ENCODE measurements at places on chromosomes 2 and 18.

DNA sequence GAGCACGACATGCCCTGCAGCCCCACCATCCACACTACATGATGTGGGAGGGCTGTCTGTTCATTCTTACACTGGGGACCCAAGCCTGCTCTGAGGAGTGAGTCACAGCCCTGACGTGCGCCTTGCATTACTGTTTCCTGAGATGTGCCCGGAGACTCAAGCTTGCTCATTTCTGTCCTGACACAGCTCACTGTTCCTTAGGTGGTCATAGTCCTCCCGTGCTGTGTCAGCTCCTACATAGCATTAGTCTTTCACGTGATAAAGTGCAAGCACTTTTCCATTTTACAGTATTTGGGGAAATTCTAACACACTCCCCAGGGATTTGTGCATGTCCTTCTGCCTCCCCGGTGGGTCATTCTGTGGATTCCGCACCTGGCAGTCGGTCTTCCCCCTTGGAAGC is 46.2 kb upstream of the TRIM43B start:
- peak; percentile 35 for DNase-seq

- DNase-seq: no peak
These were observed 75.0 kb downstream of the TMEM247 start for GRCh38 chr2:46554397-46554796.

DNA sequence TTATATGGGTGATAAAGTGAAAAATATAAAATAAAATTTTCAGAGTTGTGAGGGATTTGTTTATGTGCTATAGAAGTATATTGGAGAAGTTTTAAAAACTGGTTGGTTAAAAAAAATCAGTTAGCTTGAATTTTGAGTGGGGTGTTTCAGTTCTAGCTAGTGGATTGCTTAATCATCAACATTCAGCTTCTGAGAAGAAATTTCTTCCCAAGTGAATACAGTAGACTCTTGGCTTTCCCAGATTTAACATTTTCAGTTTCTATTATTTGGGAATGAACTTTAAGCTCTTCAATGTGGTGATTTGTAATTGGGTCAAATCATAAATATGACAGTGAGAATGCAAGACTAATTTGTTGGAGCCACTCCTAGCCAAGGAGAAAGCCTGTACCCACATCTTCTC is 120.8 kb downstream of the PLCL1 start:
- no peak for DNase-seq

GRCh38 chr2:12057436-12058166 is 311.2 kb downstream of the LPIN1 start:
- DNase-seq: no peak

- no peak for DNase-seq
These were observed 149.4 kb downstream of the TNS1 start for GRCh38 chr2:217853301-217853881.

GRCh38 chr2:240990266-240990529 is 8.2 kb upstream of the SNED1 start:
- DNase-seq: no peak

- no peak for DNase-seq
These were observed 35.6 kb upstream of the FBXO11 start for GRCh38 chr2:47941936-47942335.

DNA sequence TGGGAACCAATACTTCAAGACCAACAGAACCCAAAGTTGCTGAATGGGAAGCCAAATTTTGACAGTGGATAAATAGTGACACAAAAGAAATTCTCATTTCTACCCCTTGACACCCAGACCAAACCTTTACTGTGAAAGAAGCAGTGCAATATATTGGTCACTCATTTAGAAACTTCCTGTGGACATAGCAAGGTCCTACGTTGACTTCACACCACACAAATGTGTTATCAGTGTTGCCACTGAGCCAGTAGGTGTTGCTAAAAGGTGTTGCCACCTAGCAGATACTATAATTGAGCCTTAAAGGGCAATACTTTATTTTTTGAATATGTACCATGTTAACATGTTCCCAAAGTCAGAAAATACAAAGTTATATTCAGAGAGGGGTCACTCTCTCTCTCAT is 1008.9 kb upstream of the CDH2 start:
- no peak for DNase-seq

- DNase-seq: no peak
These were observed 709 bp downstream of the RAB27B start for GRCh38 chr18:54828986-54829385.

DNA sequence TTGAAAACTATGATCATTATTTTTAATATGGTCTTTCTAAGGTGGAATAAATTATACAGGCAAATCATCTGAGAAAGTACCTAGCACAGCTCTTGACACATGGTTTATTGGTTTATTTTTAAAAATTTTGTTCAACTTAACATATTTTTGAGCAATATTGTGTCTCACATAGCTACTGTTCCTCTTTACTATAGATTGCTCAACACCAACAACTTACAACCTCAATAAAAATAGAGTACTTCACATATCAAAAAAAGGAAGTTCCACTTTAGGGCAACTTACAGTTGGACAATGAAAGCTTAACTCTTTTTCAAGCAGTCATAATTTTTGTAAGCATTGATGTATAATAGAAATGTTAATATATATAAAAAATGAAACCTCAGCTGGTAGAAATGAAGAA is 440.9 kb upstream of the UBE2E3 start:
- DNase-seq: no peak

- no peak for DNase-seq
These were observed 1.6 kb downstream of the MTCL1 start for GRCh38 chr18:8706791-8707555.

DNA sequence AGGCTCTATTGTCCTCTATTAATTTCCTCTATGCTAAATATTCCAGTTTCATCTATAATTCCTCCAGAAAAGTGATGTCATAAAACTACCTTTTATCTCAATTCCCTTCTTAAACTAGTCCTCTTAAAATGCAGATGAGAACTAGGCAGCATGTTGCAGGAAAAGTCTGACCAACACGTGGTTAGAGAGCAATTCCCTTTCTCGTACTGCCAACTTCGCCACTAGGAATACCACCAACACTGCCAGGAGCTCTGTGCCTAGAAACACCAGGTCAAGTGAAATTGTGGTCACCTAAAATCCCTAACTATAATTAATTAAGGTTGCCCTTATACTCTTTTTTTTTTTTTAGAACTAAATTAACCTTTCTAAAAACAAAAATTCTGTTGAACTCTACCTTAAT is 127.7 kb downstream of the PPP1R1C start:
- no peak for DNase-seq

GRCh38 chr2:235951982-235952381 is 216.2 kb downstream of the GBX2 start:
- DNase-seq: no peak

- no peak for DNase-seq
These were observed 229.3 kb upstream of the ZSWIM2 start for GRCh38 chr2:187078297-187078696.

DNA sequence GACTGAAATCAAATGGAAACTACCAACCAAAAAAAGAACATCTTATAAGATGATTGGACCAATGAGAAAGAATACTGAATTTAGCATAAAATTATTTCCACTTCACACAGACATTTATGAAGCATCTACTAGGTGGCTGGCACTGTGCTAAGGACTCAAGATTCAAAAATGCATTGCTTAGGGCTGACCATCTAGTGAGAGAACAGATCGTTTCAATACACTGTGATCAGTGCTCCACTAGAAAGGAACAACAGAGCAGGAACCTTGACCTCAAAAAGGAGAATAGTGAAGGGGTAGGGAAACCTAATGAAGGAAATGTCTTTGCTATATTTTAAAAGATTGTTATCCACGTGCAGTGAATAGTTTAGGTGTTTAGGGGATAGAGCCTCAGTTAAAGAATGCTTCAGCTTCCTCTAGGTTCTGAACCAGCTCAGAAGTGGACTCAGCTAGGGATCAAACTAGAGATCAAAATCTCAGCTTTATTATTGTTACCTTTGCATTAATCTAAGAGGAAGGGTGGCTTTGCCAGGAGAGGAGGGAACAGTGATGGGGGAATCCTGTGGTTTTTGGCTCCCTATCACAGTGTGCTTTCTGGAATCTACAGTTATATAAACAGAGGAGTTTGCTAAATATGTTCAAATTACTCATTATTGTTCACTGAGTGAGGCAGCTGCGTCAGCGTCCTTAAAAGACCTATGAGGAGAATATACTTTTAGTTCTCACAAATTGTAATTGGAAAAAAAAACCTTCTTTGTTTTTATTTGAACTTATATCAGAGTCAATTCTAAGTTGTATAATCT is 16.2 kb upstream of the BBS5 start:
- DNase-seq: no peak

GRCh38 chr2:128263902-128264331 is 54.8 kb downstream of the HS6ST1 start:
- no peak for DNase-seq

GRCh38 chr2:132701810-132702209 is 31.8 kb upstream of the LYPD1 start:
- DNase-seq: no peak

DNA sequence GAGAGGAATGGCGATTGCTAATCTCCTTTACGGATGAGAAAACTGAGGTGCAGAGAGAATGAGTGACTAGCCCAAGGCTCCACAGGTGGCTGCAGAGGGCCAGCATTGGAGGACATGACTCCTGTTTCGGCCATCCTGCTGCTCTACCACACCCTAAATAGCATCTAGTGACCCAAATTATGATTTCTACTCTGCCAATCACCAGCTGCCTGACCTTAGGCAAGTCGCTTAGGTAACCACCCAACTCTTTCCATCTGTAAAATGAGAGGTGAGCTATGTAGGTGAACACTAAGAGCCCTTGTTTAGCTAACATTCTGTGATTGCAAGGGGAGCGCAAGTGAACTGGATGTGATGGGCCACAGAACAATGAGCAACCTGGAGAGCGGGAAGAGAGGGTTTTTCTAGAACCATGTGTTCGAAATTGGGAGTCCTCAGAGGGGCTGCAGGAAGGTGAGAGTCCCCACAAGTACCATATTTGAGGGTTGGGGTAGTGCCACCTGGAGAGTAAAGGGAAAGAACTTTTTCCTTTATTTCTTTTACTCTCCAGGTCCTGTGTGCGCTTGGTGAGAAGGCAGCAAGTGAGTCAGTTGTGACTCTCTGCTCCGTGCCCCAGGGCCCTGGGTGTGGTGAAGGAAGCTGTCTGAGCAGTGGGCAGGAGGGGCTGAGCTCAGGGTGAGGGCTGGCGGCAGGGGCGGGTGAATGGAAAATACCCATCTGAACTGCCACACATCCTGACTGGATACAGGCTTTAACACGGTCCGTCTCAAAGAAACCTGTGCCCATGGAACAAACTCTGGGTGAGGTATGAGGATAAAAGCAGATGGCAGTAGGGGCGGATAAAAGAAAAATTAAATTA is 2.4 kb downstream of the CYP27C1 start:
- DNase-seq: no peak

- no peak for DNase-seq
These were observed 768.2 kb downstream of the GALR1 start for GRCh38 chr18:78017869-78018268.

DNA sequence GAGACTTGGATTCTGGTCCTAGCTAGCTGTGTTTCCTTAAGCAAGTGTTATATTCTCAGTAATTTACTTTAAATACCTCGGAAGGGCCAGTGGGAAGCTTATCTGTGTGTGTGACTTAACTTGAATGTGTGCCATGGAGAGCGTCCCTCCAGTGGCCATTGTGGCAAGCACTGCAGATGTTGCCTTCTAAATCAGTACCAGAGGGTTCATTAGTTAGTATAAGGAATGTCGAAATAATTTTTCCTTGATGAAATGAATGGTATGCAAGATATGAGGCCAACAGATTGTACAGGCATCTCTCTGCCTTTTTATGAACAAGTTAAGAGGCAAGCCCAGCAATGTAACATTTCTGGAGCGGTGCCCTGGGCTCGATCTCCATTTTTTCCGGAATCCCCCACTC is 52.0 kb downstream of the FBXO36 start:
- no peak for DNase-seq

GRCh38 chr2:164369366-164369765 is 251.9 kb downstream of the GRB14 start:
- DNase-seq: no peak

GRCh38 chr2:124995185-124995912 is 970.3 kb downstream of the CNTNAP5 start:
- no peak for DNase-seq

DNA sequence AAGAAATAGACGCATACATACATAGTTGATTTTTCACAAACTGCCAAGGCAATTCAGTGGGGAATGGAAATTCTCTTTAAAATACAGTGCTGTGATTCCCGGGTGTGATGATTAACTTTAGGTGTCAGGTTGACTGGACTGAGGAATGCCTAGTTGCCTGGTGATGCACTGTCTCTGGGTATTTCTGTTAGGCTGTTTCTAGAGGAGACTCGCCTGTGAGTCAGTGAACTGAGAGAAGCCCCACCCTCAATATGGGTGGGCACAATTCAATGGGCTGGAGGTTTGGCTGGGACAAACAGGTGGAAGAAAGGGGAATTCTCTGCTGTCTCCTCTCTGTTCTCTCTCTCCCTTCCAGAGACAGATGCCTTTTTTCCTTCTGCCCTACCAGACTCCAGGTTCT is 187.6 kb downstream of the ARHGAP28 start:
- no peak for DNase-seq

DNA sequence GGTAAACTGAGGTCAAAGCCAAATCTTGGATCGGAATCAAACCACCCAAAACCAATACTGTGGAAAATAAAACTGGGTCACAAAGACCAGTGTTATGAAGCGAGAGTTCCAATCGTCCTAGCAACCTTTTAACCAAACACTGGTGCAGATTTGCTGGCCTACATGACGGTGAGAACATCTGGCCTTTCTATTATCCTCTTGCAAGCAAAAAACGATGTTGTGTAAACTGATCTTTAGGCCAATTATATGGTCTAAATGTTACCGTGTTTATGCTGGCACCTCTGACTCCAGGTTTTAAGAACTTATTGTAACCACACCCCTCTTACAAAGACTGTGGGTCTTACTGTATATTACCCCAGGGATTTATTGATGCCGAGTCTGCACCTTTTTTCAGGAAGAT is 145.9 kb downstream of the GFPT1 start:
- no peak for DNase-seq

GRCh38 chr2:108905176-108905575 is 83.8 kb downstream of the EDAR start:
- DNase-seq: no peak

DNA sequence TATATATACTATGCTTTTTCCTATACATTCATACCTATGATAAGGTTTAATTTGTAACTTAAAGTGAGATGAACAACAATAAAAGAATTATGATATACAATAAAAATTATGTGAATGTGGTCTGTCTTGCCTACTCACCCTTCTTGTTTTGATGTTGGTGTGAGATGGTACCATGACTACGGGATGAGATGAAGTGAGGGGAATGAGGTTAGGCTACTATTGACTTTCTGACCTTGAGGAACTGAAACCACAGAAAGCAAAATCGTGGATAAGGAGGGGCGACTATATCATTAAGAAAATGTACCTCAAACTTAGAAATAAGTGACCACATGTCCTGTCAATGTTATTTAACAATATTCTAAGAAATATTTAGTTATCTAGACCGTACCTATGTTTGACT is 103.9 kb upstream of the PPP1CB start:
- DNase-seq: no peak

DNA sequence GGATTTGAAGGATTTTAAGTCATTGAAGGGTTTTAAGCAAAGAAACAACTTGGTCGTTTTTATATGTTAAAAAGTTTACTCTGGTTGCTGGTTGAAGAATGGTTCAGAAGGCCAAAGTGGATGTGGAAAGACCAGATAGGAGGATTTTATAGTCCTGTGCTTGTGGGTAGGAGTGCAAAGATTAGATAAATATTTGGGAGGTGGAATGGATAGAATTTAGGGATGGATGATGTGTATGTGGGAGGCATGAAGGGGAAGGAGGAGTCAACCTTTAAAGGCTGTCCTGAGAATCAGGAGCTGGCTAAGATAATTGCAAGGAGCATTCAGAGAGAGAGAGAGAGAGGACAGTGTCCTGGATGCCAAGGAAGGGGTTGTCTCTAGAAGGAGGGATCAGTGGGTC is 190.1 kb upstream of the SPRED2 start:
- no peak for DNase-seq

- DNase-seq: no peak
These were observed 1.5 kb upstream of the ASNSD1 start for GRCh38 chr2:189659734-189660133.
